ENCODE measurements at places on chromosomes 12 and 14.

- no peak for DNase-seq
Observed at GRCh38 chr12:69555461-69555860, 29.8 kb upstream of the CCT2 start.

DNA sequence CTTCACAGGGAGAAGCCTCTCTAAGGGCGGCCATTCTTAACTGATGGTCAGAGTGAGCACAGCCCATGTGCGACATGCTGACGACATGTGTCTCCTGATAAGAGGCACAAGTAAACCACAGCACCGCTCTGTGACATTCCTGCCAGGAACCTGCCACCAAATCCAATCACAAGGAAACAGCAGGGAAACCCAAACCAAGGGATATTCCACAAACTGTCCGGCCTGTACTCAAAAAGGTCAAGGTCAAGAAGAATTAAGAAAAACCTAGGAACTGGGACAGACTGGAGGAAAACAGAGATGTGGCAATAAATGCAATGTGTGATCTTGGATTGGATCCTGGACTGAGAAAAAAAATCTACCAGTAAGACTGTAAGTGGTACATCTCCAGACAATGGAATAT, 91.9 kb downstream of the SYNE3 start:
- no peak for DNase-seq

DNA sequence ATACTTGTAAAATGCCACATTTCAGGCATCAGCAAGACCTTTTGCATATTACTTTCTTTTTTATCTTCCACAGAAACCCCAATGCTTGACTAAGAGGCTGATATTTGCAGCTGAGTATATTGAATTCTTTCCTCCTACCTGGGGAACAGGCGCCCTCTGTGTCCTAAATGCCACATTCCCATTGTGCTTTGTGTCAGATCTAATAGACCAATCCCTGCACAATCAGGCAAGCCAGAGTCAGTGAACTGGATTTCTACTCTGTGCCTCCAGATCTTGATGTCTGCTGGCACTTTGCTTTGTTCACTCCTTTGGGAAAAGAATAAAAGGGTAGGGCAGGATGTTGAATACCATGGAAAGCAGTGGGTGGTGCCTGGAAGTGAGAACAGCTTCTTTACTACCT, 22.4 kb upstream of the TAS2R42 start:
- peak; percentile 14 for DNase-seq

- no peak for DNase-seq
Observed at GRCh38 chr14:105141486-105142281, 26.9 kb downstream of the JAG2 start.

- no peak for DNase-seq
Observed at GRCh38 chr14:75627406-75627805, 33.3 kb downstream of the ERG28 start.

GRCh38 chr14:102226356-102227125, 78.4 kb downstream of the MOK start:
- no peak for DNase-seq

DNA sequence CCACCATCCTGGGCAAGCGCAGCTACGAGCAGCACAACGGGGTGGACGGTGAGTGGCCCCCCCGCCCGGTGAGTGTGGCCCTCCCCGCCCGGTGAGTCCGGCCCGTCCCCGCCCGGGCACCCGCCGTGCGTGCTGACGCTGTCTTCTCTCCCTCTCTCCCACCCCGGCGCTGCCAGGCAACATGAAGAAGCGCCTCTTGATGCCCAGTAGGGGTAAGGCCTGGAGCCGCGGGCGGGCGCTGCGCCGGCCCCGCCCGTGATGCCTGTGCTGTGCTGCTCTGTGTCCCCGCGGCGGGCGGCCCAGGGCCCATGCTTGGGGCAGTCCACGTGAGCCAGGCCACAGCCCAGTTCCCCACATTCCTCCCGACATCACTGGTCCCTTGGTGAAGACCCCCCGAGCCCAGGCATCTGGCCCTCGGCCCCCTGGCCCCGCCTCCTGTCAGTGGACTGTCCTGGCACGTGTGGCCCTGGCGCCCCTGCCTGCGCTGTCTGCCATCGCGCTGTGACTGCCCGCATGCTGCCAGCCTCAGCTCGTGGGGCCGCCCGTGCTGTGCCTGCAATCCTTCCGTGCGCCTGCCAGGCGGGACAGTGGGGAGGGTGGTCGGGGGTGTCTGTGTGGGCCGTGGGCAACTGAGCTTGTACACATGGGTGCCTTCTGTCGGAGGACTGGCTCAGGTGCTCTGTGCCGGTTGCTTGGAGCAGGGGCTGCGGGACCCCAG, 7.9 kb upstream of the CRIP2 start:
- DNase-seq: no peak
